Right ventricle myocardium inferior (tissue), 1 donor: ENCODE measurements at places on chromosomes 3 and 15. TPM values are rescaled to one million over a fixed set of nuclear protein-coding genes. Genes with fewer than 3 reads are reported as not detected.
A peak's percentile ranks its signal among the peaks of the same experiment; 100 is the strongest.

The THAP10 gene
- total RNA-seq, result 3.7 TPM

The AADACL2 gene
- not detected for total RNA-seq

The TGM4 gene
- total RNA-seq, result not detected

The GOLGA6L10 gene
- total RNA-seq, result 0.14 TPM

The RYR3 gene
- total RNA-seq, result not detected

The PBRM1 gene
- total RNA-seq, result 45.3 TPM

The EXD1 gene
- not detected for total RNA-seq

DNA sequence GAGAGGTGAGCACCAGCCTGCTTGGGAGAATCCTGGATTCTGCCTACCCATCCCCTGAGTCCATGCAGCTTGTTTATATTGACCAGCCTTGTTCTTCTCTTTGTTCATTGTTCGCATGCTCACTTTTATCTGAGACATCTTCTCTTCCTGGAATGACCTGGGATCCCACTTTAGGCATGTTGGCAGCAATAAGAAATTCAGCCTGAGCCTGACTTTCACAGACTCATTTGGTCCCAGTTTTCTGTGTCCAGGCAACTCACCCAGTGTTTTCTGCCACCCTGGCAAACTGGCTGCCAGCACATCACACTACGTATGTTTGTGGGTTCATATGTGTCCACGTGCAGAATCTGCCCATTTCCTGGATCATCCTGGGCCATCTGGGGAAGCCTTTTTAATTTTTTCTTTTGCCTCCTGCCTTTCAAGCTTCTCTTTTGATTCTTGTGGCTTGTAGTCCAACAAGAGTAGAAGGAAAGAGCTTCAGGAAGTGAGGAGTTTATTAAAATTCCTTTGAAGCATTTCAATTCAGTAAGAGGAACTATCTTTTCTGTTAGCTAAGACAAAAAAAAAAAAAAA lies 199.9 kb downstream of the FNDC3B start:
- no peak for DNase-seq

DNA sequence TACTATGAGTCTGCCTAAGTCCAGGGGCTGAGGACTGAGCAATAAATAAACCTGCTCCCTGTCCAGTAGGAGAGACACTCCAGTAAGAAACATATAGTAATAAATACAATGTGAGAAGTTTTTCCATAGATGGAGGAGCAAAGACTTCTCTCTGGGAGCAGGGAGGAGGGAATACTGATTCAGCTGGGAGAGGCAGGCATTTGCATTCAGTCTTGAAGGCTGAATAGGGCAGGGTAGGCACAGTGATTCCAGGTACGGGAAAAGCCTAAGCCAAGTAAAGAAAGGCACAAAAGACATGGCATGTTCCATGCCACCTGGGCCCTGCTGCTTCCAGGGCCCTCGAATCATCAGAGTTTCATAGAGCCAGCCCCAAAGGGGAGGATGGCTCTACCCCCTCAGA lies 59.6 kb upstream of the GLCE start:
- no peak for DNase-seq

DNA sequence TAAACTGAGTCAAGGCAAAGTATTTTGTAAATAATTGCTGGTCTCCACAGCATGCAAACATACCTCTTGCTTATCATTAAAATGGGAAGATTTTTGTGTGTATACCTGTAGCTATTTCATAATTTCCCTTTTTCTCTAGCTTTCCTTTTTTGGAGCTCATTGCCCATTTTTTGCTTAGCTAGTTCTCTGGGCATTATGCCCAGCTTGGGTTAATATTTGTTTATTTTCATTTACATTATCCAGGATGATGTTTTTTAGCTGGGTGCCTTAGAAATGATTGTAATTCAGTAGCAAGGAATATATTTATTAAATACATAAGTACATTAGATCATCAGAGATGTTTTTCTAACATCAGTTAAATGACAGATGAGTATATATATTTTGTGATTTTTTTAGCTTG lies 1271.7 kb upstream of the GBE1 start:
- no peak for DNase-seq

DNA sequence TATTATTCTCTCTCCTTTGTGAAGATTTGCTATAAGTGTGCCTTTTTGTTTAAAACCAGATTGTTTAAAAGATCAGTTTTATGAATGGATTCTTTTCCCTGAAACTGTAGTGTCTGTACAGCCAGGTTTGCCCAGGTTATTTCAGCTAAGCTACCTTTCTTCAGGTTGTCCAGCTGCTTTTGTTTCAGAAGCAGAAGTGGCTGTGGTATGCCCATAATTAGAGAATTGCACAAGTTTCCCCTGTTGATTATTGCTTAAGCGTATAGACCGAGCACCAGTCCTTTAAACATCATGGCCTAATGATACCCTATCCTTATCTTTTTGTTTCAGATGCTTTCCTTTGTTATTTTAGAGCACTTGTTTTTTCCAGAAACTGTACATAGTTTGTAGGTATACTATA lies 10.2 kb downstream of the ASB7 start:
- no peak for DNase-seq

DNA sequence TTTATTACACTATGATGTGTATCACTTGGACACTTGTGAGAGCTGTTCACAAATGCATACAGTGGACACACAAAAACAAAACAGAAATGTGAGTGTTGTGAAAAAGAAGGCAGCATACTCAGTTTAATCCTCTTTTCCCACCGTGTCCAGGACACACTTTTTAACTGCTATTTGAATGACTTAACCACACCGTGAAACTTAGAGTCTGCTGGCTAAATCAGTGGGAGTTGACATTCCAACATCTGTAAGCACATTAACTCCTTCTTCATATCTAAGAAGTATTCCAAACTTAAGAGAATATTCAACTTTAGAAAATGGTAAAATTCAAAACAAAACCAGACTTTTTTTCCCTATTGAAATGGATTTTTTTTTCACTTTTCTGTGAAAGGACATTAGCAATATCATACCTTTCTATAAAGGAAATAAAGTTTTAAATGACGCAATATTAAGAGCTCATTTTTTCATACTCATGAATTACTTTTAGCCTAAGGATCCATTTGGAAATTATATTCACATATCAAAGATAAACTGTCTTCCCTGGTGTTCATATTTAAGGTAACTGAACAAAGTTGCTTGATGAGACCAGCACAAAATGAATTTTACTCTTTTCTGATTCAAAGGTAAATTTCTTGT lies 316.6 kb downstream of the RBMS3 start:
- DNase-seq, result no peak

- DNase-seq, result no peak
These were observed 784.6 kb downstream of the NR2F2 start for GRCh38 chr15:97114900-97115760.

DNA sequence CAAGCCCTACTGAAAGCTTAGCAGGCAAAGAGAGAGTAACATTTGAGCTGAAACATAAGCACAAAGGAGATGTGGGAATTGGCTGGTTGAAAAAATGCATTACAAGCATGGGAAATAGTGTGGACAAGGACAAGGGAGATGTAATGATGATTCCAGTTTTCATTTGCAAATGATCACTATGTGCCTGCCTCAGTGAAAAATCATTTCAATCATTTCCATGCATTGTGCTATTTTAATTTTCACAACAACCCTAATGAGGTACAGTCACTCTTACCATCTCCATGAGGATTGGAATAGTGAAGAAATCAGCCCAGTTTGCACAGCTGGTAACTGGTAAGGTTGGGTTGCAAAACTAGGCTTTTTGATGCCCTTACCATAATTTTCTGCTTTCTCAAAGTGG lies 123.2 kb downstream of the ARNT2 start:
- DNase-seq, result no peak

DNA sequence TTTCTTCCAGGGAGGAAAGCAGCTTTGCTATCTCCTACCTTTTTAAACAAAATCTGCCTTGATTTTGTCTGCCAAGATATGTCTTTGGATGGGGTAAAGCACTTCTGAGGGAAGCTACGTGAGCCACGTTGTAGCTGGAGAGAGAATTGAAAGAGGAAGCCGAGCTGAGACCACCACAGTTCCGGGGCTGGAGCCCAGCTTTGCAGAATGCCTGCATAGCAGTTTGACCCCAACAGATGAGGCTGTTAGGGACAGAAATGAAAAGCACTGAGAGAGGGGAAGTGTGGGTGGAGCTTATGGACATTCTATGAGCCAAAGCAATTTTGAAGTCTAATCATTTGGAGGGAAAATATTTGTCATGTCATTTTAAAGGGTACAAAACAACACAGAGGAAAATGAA lies 45.4 kb downstream of the LIPC start:
- DNase-seq, result no peak

- no peak for DNase-seq
These were observed 37.2 kb upstream of the MASP1 start for GRCh38 chr3:187328691-187329090.

GRCh38 chr15:29871401-29871800 lies 49.1 kb upstream of the TJP1 start:
- peak; percentile 63 for DNase-seq

DNA sequence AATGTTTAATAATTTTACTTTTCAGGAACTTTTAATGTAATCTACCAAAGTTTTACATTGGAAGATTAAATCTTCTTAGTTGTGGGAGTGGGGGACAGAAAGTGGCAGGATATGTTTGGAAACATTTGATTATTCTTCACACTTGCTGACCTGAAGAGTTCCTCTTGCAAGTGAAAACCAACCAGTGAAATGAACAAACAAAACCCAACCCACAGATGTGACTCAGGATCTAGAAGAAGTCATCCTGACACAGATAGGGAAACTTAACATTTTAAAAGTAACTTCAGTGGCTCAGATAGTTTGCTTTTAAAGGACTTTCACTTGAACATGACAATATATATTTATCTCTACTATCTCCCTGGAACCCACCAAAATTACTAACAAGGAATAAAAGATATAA lies 55.4 kb downstream of the ASTE1 start:
- no peak for DNase-seq

DNA sequence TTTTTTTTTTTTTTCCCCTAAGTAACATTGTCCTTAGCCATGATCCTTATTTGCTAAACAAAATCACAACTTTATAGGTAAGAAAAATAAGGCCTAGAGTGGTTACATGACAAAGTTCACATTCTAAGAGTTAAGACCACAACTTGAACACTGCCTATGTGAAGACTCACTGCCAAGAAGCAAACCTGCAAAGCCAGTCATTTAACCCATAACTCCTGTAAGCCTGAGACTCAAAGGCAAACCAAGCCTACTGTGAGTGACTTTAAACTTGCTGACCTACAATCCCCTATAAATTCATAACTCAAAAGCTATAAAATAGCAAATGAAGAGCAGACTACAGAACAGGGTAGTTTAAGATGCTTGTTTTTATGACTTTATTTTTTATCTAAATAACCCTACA lies 12.9 kb upstream of the ANKRD28 start:
- no peak for DNase-seq

DNA sequence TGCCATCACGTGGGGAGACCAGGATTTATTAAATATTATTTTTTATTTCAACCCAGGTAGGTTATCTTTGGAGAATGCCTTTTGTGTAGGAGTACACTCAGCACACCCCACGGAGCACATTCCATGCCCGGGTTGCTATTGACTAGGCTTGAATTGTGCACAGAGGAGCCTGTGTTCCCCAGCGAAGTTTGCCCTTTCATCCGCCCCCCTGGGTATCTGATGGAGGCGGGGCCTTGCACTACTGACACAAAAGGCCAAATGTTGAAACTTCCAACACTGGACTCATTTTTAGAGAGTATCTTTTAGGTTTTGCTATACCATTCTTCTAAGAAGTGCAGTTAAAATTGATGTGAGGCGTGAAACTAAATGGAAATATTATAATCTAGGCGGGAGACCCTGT lies 39.3 kb upstream of the PPP4R2 start:
- no peak for DNase-seq

- no peak for DNase-seq
These were observed 4.9 kb downstream of the MON1A start for GRCh38 chr3:49924683-49925082.

GRCh38 chr3:30352410-30353318 lies 253.7 kb upstream of the TGFBR2 start:
- no peak for DNase-seq

GRCh38 chr3:14959359-14959943 lies 12.1 kb downstream of the NR2C2 start:
- DNase-seq, result no peak

- DNase-seq, result no peak
These were observed 930.6 kb upstream of the SEMA6D start for GRCh38 chr15:46786590-46787285.

GRCh38 chr15:94470492-94470891 lies 239.1 kb downstream of the MCTP2 start:
- no peak for DNase-seq

- DNase-seq, result no peak
These were observed 251.7 kb upstream of the GOLGA6L4 start for GRCh38 chr15:83983634-83984458.

DNA sequence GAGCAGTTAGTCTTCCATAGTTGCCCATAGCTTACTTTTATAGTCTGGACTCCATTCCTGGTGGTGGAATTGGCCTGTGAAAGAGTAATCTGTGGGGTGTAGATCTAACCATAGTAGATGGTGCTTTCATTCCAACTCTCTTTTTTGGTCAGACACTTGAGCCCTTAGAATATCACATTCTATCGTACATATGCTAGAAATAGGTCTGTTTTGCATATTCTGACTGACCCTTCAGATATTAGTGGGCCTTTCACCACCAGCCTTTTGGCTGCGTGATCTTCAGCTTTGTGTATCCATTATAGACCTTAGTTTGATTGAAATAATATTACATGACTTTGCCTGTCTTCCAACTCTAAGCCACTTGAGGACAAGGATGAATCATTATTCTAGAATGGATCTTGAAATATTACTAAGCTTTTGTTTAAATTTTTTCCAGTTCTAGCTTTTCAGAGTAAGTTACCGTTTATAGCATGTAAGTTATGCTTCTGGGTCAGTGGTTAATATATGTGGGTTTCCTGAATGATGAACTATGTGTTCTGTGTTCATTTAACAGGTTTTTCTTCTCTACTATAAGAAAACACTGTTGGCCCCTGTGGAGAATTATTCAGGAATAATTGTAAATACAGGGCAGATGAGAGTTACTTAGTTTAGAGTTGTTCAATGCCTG lies 8.7 kb downstream of the RAB7A start:
- no peak for DNase-seq

DNA sequence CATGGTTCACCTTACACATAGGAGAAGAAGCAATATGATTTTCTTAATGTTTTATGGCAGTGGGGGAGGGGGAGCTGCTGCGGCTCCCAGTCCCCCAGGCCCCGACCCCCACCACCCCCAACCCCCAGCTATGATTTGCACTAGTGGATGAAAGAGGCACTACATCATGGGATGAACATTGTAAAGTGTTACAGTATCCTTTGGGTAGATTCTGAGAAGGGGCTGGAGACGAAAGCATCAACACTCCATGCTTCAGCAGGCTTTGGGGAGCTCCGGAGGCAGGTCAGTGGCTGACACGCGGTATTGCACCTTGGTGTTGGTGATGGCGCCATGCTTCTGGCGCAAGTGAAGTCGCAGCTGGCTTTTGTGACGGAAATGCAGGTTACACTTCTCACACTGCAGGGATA lies 19.9 kb upstream of the RTP2 start:
- no peak for DNase-seq

GRCh38 chr3:37806505-37807200 lies 55.0 kb upstream of the CTDSPL start:
- DNase-seq, result no peak

GRCh38 chr3:72444656-72445223 lies 403.5 kb downstream of the SHQ1 start:
- no peak for DNase-seq

- DNase-seq, result no peak
These were observed 8.7 kb downstream of the SEMA3F start for GRCh38 chr3:50163572-50164455.

GRCh38 chr3:181683563-181683962 lies 28.2 kb upstream of the SOX2 start:
- DNase-seq, result no peak

GRCh38 chr3:197547306-197548011 lies 8.3 kb downstream of the BDH1 start:
- DNase-seq, result no peak
